GM03348 (cell line): ENCODE measurements at places on chromosomes 6 and 20.

GRCh38 chr6:72856801-72857200, 234.9 kb downstream of the KCNQ5 start:
- no peak for DNase-seq

- DNase-seq = peak; percentile 59
These were observed 37.5 kb downstream of the LAMA4 start for GRCh38 chr6:112216662-112217551.

DNA sequence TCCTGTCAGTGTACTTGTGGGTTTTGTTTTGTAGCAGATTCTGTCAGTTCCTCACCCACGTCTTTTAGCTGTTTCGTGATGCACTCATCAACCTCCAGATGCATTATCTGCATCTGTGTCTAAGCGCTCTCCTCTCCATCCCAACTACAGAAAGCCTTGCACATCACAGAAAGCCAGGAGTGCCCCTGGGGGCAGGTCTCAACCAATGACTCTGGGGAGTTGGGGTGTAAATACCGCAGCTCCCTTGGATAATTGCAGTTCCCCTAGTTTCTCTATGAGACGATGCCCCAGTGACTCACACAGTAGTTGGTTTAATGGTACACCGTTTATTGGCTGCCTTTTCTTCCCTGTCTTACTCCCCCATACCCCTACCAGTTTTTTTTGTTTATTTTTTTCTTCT, 158.1 kb downstream of the SOX4 start:
- DNase-seq = no peak

- no peak for DNase-seq
These were observed 144.2 kb upstream of the CEP162 start for GRCh38 chr6:84371681-84372080.

DNA sequence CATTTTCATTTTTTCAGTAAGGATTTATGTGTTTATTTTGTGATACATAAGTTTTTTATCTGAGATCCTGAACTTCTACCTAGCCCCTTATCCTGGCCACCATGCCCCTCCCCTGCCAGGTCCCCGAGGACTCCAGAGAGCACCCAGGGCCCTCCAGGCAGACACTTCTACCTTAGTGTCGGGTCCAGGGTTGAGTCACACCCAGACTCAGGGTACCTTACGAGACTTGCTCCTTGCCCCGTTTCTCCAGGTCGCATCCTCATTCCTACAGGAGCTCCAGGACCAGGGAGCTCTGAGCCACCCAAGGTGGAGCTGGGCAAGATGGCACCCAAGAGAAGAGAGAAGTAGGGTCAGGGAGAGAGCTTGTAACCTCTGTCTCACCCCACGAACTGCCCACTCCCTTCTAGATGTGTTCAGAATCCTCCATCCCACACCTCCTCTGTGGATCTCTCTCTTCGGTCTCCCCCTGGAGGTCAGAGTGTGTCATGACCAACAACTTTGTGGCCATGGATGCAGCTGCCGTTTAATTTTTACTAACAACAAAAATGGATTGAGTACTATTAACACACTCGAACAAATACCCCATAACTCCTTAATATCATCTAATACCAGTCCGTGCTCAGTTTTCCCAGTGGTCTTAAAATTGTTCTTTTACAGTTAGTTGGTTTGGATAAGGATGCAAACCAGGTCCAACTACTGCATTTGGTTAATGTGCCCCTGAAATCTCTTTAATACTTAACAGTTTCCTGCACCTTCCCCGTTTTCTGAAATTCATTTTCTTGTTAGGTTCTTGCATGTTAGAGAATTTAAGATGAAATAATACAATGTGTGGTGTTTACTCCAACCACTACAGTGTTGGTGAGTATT, 130.6 kb upstream of the INSM1 start:
- peak; percentile 81 for DNase-seq

GRCh38 chr20:19205981-19206396, 6.5 kb upstream of the SLC24A3 start:
- DNase-seq = peak; percentile 77

GRCh38 chr6:16969699-16970655, 131.9 kb upstream of the STMND1 start:
- peak; percentile 61 for DNase-seq

GRCh38 chr6:5584078-5584482, 322.8 kb downstream of the FARS2 start:
- peak; percentile 60 for DNase-seq

- peak; percentile 28 for DNase-seq
These were observed 8.6 kb downstream of the CD83 start for GRCh38 chr6:14126191-14126590.

DNA sequence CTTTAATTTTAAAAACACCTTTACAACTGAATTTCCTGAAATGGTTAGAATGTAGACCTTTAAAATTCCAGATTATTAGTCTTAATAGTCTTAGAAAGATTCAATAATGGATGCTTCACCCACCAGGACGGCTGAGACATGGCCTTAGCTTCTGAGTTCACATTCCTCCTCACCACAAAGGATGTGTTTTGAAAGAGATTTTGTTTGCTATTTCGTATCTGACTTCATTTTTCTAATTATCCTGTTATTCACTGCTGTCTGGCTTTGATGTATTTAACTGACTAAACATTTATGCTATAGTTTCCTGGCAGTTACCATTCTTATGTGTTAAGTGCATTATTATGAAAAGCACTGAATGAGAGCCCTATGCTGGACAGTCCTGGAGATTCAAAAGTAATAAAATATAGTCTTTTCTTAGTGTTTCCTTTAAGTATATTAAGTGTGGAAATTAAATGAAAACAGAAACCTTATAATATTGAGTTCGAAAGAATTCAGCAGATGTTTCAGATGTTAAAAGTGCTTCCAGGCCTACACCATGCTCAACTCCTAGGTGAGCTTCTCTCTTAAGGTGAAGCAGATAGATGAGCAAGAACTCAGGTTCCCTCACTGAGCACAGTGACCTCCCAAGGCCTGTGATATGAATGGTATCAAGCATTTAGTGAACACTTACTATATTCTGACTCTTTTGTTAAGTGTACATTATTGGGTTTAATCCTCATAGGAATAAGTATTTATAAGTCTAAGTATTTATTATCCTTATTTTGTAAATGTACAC, 40.3 kb downstream of the MAP3K4 start:
- DNase-seq = peak; percentile 57

- no peak for DNase-seq
These were observed 51.9 kb downstream of the HIVEP2 start for GRCh38 chr6:142893088-142893487.

- DNase-seq = no peak
These were observed 8.5 kb upstream of the SIM1 start for GRCh38 chr6:100473182-100473581.

DNA sequence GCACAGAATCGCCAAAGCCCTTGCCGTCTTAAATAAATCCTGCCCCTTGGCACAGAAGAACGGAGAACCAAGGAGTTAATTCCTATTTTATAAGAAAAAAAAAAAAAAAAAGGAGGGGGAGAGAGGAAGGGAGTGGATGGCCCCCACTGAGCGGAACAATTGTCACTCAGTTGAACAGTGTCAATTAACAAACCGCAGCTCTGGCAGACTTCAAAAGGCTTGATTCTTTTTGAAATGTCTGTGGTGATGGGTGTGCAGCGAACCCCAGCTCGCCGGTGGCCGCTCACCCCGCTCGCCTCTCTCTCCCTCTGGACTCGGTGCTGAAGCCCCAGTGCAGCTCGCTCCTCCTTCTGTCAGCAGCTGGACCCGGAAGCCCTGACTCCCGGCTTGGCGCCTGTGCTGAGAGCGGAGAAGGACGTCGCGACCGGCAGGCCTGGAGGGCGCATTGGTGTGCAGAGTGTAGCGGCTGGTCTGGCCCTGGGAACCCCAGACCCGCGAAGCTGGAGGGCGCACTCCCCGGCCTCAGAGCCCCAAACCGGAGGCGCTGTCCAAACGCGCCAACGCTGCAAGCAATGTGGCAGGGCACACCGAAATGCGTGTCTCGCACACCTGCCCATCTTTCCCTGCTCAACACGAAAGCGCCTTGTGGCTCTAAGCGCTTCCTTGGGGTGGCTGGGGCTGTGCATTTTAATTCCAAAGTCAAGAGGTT, 3.4 kb downstream of the LINC00237 start:
- DNase-seq = peak; percentile 43

- no peak for DNase-seq
These were observed 128.0 kb upstream of the GGTLC1 start for GRCh38 chr20:24116611-24117010.

DNA sequence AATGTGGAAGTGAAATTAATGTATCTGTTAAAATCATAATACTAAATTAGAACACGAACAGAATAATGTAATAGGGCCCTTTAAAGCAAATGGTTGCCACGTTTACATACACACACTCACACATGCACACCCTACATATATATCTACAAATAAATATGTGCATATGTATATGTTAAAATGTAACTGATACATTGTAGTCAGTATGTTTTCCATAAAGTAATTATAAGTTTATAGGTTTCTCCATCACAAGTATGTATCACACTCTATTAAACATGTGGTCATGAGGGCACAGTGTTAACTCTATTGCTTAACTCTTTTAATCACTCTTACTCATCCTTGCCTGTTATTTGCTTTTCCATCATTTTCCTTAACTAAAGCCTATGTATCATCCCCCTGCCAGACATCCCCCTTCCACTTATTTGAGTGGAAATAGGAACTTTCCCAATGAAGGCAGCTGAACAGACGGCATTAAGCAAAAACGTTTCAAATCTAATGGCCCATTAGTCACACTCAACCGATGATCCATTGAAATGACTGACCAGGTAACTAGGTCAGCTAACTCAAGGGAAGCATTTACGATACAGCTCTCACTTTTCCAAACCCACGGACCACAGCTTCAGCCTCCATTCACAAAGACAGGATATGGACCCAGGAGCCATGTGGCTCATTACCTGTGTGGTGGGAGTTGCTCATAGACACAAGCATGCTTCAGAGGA, 89.3 kb downstream of the HAO1 start:
- DNase-seq = no peak
